ENCODE measurements at places on chromosomes 12 and 14.

DNA sequence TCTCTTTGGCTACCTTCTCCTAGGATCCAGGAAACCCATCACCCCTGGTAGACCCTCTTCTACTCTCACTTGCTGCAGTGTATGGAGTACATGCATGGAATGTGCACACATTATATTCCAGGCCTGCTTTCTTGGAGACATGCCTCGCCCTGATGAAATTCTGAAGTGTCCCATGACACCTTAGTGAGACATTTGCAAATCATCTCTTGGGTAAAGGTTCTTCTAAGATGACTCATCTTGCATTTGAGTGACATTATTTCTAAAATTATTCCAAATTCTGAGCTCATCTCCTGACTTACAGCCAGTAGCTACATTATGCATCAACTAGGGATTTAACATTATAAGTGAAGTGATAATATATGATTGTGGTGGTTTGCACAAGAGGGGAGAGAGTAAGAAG is 49.8 kb downstream of the SDR9C7 start:
- DNase-seq: no peak

- DNase-seq: no peak
Measured at GRCh38 chr12:65454115-65454787, 175.8 kb downstream of the MSRB3 start.

- DNase-seq: peak; percentile 80
Measured at GRCh38 chr14:61511558-61511948, 183.8 kb upstream of the HIF1A start.

DNA sequence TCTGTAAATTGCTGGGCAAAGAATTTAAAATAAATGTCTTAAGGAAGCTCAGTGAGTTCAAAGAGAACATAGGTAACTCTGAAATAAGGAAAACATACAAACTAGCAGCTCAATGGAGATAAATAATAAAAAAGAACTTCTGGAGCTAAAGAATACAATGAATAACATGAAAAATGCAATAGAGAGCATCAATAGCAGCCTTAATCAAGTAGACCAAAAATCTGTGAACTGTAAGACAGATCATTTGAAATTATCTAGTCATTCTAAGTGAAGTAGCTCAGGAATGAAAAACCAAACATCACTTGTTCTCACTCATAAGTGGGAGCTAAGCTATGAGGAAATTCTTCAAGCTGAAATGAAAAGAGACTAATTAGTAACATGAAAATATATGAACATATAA is 5.8 kb upstream of the ABCC9 start:
- no peak for DNase-seq

DNA sequence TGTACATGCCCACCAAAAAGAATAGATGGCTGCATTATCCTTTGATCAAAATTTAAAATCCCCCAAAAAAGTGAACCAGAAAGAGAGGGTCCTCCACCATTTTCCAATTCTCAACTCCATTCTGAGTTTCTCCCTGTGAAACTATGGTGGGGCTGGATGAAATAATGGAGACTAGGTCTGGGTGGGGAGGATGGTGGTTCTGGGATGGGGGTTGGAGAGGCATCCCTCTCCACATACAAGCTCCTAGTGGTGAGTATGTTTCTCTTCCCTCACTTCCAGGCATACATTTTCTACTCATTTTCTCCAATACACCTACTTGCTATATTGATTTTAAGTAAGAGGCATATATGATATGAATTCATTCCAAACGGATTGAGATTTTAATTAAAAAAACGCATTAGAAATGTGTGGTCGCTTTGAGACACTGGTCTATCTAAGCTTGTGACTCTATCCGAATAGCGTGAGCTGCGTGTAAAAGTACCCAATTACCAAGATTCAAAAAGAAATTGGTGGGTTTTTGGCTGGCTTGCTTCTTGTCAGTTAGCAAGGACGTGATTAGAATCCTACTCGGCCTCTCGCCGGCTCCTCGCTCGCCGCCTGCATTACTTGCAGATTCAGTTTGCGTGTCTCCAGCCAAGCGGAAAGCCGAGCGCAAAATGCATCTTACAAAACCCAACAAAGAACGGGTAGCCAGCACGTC is 3.4 kb downstream of the ASCL1 start:
- DNase-seq: no peak

GRCh38 chr14:55518391-55518790 is 61.6 kb upstream of the KTN1 start:
- no peak for DNase-seq

- DNase-seq: no peak
Measured at GRCh38 chr12:48420039-48420775, 52.2 kb upstream of the ANP32D start.

GRCh38 chr12:124554429-124555029 is 12.9 kb downstream of the NCOR2 start:
- DNase-seq: no peak

Data from activated T-cell treated with anti-CD3 and anti-CD28 coated beads, Interleukin-2, amount 50 U/mL, for 48 hours (primary cell).